ENCODE measurements at places on chromosomes 7 and 10.
A peak's percentile ranks its signal among the peaks of the same experiment; 100 is the strongest.

- no peak for DNase-seq
Observed at GRCh38 chr7:139798221-139798620, 20.4 kb upstream of the HIPK2 start.

GRCh38 chr7:155808549-155809331, 3.5 kb downstream of the SHH start:
- no peak for DNase-seq

- no peak for DNase-seq
Observed at GRCh38 chr10:3887885-3888476, 103.0 kb upstream of the KLF6 start.

- DNase-seq: no peak
Observed at GRCh38 chr7:140989068-140989467, 25.7 kb downstream of the MRPS33 start.

- no peak for DNase-seq
Observed at GRCh38 chr7:44966731-44967538, 11.9 kb downstream of the MYO1G start.

DNA sequence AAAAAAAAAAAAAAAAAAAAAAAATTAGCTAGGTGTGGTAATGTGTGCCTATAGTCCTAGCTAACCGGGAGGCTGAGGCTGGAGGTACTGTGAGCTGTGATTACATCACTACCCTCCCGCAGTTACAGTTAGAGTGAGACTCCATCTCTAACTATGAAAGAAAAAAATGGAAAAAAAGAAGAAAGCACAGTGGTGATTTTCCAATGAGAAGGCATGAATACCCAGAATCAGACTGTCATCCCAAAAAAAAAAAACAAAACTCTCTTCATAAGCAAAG, 269.9 kb upstream of the MKLN1 start:
- DNase-seq: no peak

DNA sequence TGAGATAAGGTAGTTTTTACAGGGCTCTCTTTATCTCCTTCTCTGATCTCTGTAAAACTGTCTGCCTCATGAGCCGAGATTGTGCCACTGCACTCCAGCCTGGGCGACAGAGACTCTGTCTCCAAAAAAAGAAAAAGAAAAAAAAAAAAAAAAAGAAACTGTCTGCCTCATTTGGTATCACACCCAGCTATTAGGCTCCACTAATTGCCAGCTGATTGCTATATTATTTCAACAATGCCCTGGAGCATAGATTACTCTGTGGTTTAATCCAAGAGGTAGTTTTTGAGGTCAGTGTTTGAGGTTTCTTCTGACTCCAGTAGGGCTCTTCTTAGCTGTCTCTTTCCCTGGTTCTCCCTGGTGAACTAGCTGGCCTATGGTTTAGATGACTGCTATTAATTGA, 268.1 kb upstream of the PLPP4 start:
- DNase-seq: no peak

DNA sequence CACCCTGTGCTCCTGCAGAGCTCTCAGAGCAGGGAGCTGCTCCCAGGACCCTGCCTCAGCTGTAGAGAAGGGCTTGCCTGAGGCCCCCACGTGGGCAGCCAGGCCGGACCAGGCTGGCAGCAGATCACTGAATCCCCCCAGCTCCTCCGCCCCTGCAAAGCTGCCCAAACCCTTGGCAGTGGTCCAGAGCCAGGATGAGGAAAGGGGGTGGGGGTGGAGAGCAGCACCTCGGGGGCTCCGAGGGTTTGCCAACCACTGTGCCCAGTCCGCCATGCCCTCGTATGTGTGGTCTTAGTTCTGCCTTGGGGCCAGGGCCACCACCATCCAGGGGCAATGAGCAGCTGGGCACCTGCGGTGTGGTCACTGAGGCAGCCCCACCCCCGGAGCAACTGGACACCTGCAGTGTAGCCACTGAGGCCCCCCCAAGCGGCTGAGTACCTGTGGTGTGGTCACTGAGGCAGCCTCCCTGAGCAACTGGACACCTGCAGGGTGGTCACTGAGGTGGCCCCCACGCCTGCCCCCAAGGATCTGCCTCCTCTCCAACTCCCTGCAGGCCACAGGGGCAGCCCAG, 90.8 kb downstream of the TCERG1L start:
- no peak for DNase-seq

DNA sequence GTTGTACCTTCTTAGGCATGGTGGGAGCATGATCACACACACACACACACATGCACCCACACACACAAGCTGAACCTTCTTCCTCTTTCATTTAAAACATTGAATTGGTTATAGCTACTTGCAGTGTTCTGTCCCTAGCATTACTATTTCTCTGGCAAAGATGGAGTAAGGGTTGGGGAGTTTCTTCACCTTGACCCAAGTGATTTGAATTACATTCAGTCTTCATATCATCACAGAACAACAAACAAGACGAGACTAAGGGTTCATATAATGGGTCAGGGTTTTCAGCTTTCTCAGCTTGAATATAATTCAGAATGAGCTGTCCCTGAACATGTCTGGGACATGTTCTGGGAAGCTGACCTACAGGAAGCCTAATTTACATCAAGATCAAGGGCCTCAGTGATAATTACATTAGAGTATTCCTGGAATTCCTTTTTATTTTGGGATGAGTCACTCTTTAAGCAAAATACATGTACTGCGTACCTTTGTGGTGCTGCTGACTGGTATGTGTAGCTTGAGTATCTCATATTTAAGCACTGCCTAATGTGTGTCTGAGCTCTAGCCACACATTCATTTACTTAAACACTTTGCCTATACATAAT, 213.5 kb upstream of the TMEM229A start:
- no peak for DNase-seq

GRCh38 chr7:92586841-92587240, 3.3 kb downstream of the FAM133B start:
- no peak for DNase-seq

DNA sequence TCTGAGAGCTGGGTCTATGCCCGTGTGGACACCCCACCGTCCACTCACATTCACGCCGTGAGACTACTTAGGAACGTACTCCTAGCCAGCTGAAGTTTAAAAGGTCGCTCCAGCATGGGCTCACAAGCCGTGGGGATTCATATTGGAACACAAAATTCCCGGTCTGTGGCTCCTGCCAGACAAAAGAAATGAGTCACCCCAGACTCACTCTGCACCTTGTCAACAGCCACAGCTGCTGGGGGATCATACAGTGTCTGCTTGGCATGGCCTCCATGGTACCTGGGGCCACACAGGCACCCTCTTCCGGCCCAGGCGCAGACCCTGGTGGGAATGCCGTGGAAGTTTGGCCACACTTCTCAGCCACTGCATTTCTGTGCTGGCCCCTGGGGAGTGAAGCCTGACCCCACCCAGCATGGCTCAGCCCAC, 228.4 kb downstream of the DNAJB6 start:
- DNase-seq: no peak

GRCh38 chr7:727806-728460, 852 bp upstream of the PRKAR1B start:
- DNase-seq: no peak

GRCh38 chr10:48456361-48456804, 148.5 kb downstream of the ARHGAP22 start:
- DNase-seq: no peak

DNA sequence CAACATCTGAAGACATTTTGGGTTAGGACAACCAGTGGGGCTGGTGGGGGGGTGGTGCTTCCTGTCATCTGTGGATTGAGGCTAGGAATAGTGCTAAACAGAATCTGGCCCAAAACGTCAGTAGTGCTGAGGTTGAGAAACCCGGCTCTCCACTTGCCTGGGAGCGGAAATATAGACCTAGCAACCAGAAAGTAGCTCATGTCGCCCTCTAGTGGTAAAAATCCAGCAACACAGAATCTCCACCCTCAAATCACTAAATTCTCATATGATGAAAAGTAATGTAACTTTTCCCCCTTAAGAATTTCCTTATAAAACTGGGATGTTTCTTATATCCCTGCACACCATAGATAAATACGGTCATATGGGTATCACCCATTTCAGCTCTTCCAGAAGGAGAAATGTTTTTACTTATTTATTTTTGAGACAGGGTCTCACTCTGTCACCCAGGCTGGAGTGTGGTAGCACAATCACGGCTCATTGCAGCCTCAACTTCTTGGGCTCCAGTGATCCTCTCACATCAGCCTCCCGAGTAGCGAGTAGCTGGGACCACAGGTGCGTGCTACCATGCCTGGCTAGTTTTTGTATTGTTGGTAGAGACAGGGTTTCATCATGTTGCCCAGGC, 34.4 kb downstream of the ZC3HAV1 start:
- peak; percentile 63 for DNase-seq

DNA sequence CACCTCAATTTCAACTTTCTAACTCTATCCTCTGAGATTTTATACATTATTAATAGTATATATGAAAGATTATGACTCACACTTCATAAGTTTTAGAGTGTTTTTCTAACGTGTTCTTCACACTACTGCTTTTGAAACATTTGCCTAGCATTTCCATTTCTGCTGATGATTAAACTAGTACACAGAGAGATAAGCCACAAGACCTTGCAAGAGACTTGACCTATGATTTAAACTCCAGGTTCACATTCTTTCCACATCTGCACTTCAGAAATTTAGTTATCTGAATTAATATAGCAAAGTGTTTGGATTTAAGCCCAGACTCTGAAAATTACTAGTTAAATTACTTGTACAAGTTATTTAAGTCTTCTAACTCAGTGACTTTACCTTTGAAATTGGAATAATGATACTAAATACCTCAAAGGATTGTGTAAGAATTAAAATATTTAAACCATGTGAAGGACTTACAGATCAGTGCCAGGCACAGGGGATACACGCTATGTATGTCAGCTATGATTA, 66.6 kb downstream of the PCLO start:
- no peak for DNase-seq

GRCh38 chr10:8163824-8164223, 109.3 kb downstream of the GATA3 start:
- peak; percentile 18 for DNase-seq

GRCh38 chr10:96586419-96587263, at the start of gene TM9SF3:
Gene TM9SF3, minus strand, starts transcription at chr10:96587012. Its CDS starts 177 bp downstream, at chr10:96586835.
- DNase-seq: peak; percentile 90

DNA sequence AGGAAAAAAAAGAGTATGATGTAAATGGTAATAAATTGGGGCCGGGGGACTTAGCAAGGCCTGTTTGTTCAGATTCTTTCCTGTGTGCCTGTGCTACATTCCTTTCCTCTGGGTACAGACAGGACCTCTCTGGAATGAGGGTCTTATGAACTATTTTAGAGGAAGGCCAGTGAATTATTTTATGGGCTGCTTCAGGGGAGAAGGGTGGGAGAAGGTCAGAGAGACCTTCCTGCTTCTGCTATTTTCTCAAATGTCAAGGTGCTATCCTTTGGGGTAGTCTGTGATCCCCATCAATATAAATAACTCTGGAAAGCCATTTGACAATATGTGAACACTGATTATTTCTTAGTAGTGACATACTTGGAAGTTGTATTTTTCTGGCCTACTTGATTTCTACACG, 426.5 kb downstream of the SH2D4B start:
- DNase-seq: no peak
